HFF-Myc (cell line): ENCODE measurements at places on chromosomes 3 and 15.

- no peak for DNase-seq
Measured at GRCh38 chr3:186640473-186640818, 247 bp downstream of the FETUB start.

DNA sequence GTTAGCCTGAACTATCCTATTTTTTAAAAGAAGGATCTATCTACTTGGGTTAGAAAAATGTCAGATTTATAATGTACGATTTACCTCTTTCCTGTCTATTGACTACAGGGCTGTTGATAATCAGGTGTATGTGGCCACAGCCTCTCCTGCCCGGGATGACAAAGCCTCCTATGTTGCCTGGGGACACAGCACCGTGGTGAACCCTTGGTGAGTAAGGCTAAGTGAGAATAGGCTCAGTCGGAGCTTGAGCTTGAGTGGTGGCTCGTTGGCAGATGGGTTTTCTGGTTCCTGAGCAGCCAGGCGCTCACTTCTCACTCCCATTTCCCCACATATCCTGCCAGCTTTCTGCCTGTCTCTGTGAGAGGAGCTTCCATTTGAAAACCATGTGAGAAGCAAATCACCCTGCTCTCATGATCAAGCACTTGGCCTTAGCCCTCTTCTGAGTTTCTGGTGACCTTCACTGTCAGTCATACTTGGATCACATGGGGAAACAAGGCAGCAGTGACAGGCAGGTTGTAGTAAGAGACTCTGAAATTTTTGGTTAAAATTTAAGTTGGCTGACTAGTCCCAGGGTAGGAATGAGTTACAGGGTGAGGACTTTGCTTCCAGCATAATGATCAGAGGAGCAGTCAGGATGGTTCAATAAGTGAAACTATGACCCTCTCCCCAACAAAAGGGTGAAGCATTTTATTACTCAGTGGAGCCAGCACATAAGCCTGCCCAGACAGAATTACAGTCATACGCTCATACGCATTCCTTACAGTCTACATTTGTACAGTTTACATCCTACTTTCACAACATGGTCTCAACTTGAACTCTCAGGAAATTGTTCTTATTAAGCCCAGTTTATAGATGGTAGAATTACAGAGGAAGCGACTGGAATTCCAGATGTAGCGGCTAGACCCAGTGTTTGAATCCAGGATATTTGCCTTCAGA is 18.0 kb downstream of the NIT2 start:
- DNase-seq, result no peak

GRCh38 chr3:37806505-37807200 is 55.0 kb upstream of the CTDSPL start:
- DNase-seq, result no peak

GRCh38 chr3:25520926-25521559 is 93.0 kb downstream of the RARB start:
- no peak for DNase-seq
